ENCODE measurements at places on chromosomes 6 and 20.

- no peak for DNase-seq
These were observed 213.9 kb upstream of the SULF2 start for GRCh38 chr20:47999166-47999565.

DNA sequence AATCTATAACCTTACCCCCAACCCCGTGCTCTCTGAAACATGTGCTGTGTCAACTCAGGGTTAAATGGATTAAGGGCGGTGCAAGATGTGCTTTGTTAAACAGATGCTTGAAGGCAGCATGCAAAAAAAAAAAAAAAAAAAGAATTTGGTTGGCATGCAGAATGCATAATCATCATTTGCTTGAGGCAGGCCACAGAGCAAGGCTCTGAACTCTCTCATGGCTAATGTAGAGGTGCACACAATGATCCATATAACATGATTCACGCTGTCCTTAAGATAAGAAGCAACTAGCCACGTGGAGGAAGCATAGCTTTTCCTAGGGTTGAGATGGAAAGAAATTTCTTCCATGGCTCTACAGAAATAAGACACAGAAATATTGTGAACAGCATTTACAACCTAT, 27.6 kb upstream of the RPN2 start:
- DNase-seq, result no peak

- no peak for DNase-seq
These were observed 88.4 kb downstream of the VEGFA start for GRCh38 chr6:43858161-43859153.

DNA sequence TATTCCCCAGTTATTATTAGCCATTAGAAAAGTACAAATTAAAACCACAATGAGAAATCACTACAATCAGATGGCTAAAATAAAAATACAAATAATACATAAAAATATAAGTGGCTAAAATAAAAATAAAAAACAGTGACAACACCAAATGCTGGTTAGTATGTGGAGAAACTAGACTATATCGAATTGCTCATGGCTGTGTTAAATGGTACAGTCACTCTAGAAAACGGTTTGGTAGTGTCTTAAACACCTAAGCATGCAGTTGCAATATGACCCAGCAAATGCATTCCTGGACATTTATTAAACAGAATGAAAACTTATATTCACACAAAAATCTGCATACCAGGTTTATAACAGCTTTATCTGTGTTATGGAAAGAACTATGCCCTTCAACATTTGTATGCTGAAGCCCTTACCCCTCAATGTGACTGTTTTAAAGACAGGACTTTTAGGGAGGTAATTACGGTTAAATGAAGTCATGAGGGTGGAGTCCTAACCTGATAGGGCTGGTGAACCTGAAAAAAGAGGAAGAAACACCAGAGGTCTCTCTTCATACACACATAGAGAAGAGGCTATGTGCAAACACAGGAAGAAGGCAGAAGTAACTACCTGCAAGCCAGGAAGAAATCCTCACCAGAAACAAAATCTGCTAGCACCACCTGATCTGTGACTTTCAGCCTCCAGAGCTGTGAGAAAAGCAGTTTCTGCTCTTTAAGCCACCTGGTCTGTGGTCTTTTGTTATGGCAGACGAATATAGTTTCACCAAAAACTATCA, 84.9 kb downstream of the ASCC3 start:
- no peak for DNase-seq

GRCh38 chr6:52580905-52581304, 4.0 kb upstream of the TRAM2 start:
- DNase-seq, result no peak

DNA sequence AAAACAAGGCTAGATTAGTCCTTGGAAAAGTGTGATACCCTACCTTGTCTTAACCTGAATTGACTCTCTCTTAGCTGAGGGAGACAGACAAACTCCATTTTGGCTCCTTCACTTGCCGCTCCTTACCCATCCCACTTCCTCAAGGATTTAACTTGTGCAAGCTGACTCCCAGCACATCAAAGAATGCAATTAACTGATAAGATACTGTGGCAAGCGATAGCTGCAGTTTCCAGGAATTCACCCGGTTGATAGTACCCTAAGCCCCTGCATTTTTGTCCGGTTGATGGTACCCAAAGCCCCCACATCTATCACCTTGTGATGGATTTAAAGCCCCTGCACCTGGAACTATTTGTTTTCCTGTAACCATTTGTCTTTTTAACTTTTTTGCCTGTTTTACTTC, 1.9 kb upstream of the SERINC3 start:
- DNase-seq, result no peak

DNA sequence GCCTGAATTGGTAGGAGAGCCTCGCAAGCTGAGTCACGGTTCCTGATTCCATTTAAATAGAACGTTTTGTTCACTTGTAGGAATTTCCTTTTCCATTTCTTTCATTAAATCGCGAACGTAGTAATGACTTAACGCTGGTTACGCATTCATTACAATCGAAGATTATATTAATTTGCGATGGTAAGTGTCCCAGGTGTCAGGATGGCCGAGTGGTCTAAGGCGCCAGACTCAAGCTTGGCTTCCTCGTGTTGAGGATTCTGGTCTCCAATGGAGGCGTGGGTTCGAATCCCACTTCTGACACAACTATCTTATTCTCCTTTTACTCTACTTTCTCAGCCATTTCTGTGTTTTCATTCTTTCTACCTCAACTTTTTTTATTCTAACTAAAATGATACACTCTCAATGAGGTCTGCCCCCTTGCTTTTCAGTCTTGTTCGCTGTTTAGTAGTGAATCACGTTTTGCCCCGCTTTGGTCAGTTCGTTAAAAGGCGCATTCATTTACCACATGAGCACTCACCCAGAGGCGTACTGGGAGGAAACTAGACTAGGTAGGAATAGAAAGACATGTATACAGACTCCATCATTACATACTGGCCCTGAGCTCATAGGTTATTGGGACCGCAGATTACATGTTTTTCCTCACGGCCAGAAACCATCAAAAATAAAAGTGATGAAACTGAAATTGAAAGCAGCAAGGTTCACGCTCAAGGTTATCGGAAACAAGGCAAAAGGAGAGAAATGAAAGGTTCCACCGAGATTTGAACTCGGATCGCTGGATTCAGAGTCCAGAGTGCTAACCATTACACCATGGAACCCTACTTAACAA, 17.3 kb upstream of the TRIM27 start:
- peak; percentile 81 for DNase-seq

DNA sequence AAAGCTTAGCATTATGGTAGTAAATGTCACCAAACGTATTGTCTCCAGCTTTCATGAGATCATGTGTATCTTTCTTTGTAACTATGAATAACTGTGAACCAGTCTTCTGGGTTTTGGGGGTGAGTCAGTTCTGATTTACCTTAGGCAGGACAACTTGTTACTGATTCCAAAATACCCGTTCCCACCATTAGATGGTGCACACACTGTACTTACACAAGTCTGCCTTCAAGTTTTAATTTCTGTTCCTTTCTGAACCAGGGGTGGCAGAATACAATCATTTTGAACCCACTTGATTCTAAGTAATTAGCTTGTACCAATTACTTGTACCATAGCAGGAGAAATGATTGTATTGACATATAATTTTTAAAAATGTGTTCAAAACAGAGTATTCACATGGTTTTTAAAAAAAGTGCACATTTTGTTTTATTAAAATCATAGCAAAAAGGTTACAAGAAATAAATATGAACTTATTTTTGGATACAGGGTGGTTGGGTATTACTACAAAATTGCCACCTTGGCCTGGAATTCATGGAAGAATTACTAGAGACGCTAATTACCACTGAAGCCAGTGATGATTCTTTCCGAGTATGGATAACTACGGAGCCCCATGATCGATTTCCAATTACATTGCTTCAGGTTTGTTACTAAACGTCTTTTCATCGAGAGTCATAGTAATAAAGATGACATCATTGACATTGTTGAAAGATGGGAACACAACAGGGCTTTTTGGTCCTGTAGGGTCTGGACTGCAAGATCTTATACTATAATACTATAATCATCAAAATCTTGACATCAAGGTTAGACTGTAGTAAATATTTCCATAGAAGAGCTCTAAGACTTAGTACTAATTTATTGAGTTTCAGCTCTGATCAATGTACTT, 75.2 kb upstream of the GLP1R start:
- peak; percentile 29 for DNase-seq

Data from hindlimb muscle (tissue), 1 donor.